NCI-H2029 treated with DMSO at 0.1 percent for 48 hours (cell line): ENCODE measurements at places on chromosomes 5 and 9.

GRCh38 chr5:83090169-83090568 is 12.8 kb downstream of the XRCC4 start:
- DNase-seq, result no peak

DNA sequence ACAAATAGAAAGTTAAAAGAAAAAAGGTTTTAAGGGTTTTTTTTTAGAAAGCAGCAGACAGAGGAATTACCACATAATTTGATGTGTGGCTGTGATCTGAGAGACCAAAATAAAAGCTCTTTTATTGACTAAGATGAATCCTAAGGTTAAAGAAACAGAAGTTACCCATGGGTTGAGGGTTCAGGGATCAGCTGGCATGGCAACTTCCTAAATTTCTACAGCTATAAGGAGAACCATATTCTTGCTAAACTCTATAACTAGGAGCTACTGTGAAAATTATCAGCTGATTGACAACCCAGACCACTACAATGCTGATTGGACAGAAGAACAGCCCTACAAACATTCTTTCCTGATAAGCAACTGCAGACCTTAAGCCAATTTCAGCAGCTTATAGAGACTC is 40.2 kb downstream of the TMEM215 start:
- no peak for DNase-seq

- no peak for DNase-seq
Measured at GRCh38 chr9:109513871-109514270, 15.8 kb upstream of the PTPN3 start.

- no peak for DNase-seq
Measured at GRCh38 chr5:181255276-181255675, 5.7 kb downstream of the TRIM52 start.

DNA sequence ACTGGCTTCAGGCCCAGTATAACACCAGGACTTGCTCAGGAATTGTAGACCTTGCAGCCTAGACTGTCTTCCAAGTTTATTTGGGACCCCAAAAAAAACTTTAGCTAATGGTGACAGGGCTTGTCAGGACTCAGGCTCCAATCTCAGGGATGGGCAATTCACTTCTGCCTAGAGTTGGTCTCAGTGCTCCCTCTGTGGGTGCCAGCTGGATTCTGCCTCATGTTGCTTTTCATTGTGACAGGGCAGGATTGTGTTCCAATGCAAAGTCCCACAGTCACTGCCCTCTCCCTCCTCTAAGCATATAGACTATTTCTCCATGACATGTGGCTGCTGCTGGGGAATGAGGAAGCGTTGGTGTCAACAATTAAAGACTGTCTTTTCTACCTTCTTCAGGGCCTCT is 174.7 kb downstream of the CYLC2 start:
- no peak for DNase-seq

DNA sequence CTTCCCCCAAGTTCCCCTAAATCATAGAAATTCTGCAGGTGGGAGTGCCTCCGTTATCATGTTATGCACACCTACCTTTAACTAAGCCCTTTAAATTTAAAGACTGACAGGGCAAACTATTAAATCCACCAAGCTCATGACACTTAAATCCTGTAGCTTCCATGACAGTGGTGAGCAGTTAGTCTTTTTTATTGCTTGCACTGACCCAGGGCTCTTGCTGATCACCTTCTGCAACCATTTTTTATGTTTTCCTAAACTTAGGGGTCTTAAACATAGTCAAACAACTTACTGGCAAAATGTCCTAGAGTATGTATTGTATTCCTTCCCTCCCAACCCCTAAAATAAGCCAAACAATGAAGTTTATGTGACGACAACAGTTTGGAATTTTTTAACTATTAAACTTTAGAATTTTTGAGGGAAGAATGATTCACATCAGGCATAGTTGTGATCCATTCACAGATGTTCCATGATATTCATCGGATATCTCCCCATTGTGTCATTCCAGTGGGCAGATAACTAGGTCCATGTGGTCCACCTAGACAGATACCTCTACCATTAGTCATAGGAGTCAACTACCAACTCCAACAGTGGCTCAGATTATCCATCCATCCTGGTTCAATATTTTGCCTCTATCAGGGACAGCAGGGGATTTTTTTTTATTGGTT is 283.1 kb downstream of the ADAMTS6 start:
- DNase-seq, result no peak

GRCh38 chr5:77396017-77396416 is 96.1 kb downstream of the WDR41 start:
- DNase-seq, result no peak

DNA sequence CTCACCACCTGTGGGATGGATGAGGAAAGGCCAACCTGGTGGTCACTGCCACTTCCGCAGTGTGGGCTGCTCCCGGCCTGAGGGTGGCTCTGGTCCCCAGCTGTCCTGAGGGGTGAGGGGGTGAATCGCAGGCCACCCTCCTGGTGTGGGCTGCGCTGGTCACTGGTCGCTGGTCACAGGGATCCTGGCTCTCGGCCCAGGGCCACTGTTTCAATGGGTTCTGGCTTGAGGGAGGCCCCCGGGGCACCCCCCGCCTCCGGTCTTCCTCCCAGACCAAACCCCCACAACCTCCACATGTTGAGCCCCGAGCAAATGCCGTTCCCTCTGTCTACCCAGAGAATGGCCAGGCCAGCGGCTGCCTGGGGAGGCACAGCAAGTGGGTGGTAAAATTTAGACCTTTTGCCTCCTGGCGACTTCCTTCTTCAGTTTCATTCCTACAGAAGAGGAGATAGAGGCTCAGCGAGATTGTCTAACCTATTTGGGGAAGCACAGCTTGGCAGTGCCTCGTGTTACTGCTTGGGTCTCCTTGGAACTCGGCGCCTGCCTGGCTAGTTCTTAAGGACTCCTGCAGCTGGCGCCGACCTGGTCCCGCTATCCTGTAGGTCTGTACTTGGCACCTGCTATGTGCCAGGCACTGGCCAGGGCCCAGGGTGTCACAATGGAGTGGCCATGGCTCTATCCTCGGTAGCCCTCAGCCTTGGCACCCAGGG is 48.2 kb downstream of the RXRA start:
- DNase-seq, result no peak

GRCh38 chr9:133163504-133164172 is at the start of gene GBGT1:
GBGT1 (minus strand) TSS chr9:133163914; CDS start chr9:133162412, 1,502 bp downstream.
- no peak for DNase-seq

DNA sequence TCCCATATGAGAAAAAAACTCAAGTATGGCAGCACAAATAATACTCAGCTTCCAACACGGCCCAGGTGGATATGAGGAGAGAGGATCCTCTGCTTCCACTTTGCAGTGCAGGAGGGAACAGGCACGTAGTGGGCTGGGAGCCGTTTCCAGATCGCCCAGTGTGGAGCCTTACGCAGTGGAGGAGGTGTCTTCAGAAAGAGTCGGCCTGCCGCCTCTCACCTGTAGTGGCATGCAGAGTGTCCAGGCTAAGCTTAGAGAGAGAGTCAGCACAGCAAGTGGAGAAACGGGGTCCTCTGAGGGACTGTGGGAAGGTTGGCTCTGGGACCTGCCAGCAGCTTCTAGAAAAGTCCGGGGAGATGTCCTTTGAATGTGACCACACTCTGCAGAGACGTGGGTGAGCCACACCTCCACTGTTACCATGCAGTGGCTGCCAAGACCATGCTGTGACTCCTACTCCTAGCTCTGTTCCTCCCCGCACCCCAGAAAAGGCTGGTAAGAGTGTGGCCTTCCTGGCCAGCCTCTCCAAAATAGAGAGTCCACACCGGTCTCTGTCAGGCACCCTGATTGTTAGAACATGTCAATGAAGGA is 3.5 kb upstream of the SEMA4D start:
- no peak for DNase-seq

DNA sequence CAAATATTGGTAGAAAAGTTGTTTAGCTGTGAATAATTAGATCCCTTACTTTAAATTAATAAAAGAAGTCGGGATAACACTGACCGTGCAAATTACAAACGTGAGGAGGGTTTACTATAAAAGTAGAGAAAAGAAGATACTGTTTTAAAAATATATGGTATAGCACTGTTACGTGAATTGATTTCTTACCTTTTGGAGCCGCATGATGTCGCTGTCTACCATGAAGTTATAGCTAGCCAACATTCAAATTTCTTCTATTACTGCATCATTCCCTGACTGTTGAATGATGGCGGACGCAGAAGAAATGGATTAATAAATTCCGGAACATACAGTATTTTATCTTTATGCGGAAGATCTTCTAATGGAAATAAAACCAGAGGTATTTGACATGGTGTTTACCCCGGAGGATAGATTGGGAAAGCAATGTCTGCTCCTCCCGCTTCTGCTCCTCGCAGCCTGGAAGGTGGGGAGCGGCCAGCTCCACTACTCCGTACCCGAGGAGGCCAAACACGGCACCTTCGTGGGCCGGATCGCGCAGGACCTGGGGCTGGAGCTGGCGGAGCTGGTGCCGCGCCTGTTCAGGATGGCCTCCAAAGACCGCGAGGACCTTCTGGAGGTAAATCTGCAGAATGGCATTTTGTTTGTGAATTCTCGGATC is at the start of gene PCDHA6:
PCDHA6 (plus strand) TSS at position 257 of the 658 bp plus-strand sequence; CDS start at position 389, 132 bp downstream.
- DNase-seq, result no peak

DNA sequence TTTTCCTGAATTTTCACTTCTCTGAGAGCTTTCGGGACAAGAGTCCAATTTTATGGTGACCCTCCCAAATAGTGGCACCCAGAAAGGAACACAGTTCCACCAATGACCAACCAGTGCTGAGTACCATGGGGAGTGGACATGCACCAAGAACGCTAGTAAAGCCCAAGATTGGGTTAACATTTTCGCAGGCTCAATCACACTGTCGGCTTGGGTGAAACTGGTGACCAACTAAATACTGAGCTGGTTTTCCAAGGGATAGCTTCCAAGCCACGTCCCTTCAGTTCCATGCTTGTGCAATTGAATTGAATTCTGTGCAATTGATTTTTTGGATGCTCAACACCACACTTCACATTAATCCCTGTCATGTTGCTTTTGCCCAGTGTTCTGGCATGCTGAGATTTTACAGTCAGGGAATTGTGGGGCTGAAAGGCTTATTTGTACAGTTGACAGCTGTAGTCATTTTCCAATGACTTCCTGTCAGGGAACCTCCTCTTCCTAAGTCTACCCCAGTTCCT is 37.6 kb upstream of the TRMT10B start:
- no peak for DNase-seq

DNA sequence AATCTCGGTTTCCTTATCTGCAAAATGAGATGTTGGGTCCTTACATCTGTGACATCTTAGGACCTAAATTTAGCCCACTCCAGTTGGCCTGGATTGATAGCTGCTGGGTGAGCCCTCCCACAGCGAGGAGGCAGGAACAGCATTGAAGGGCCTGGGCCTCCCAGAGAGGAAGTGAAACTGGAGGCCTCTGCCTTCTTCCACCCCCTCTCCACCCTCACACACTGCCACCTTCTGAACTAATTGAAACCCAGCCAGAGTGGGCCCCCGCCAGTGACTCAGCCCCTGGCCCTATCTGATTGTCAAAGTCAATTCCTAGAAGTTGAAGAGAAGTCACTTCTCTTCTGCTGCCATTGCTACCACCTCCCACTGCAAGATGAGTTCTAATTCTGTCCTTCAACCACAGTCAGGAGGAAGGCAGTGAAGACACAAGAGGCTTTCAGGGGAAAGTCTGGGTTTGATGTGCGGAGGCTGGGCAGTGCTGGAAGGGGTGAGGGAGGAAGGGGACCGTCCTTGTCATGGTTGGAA is 55.2 kb upstream of the NEK6 start:
- DNase-seq, result no peak

GRCh38 chr5:131630208-131630962 is 4.6 kb downstream of the RAPGEF6 start:
- no peak for DNase-seq

DNA sequence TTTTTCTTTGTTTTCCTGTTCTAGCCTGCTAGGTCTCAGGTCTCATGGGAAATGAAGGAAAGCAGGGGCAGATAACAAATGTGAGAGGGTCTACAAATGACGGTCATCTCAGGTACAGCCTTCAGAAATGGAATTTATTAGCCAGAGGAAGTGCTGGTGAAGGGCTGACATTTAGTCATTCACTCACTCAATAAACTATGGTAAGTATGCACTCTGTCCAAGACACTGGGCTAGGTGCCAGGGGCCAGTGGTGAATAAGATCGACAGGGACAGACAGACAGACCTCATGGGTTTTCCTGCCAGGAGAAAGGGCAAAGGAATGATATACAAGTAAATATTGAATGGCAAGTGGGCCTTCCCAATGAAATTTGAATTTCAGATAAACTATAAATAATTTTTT is 6.3 kb downstream of the PDE6A start:
- DNase-seq, result no peak

- DNase-seq, result no peak
Measured at GRCh38 chr5:164119806-164120447, 614.5 kb downstream of the MAT2B start.

- DNase-seq, result no peak
Measured at GRCh38 chr9:36924071-36924470, 110.0 kb downstream of the PAX5 start.

DNA sequence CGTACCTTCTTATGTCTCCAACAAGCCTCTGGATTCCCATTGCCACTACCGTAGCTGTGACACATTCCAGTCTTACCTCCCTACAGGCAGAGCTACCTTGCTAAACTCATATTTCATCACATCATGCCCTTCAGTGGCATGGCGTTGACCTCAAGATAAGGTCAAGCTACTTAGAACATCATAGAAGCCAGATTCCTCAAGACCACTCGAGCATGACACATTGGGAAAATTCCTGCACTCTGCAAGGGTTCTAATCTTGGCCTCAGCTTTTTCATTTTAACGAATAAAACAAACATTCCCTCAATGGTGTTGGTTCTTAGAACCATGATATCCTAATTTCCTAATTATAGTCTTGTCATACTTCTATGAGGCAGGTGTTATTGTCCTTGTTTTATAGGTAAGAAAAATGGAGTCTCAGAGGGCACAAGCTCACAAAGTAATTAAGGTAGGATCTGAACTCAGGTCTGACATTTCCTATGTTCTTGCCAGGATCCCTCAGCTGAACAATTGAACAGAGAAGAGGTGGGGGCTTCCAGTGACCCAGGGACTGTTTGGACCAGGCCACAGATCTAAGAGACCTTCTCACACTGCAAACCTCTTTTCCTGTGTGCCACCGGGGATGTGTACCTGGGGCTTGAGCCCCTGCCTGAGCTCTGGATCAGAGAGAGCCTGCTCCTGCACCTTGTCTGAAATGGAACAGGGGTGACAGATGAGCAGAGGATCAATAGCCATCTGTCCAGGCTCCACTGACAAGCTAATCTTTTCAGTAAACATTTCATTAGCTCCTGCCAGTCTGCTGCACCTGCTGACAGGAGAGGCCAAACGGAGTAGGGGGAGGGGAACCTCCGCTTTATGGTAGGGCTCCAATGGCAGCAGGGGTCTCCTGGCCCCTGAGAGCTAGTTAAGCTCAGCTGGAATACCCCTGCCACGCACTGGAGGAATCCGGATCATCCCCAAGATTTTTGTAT is 49.3 kb downstream of the ALG2 start:
- no peak for DNase-seq

- peak; percentile 51 for DNase-seq
Measured at GRCh38 chr9:120689860-120690259, 24.4 kb downstream of the MEGF9 start.
